ENCODE measurements at places on chromosomes 2 and 18.

GRCh38 chr2:238702276-238703052, 145.4 kb upstream of the TWIST2 start:
- DNase-seq: no peak

- no peak for DNase-seq
Observed at GRCh38 chr18:57890266-57890665, 87.2 kb upstream of the ATP8B1 start.

DNA sequence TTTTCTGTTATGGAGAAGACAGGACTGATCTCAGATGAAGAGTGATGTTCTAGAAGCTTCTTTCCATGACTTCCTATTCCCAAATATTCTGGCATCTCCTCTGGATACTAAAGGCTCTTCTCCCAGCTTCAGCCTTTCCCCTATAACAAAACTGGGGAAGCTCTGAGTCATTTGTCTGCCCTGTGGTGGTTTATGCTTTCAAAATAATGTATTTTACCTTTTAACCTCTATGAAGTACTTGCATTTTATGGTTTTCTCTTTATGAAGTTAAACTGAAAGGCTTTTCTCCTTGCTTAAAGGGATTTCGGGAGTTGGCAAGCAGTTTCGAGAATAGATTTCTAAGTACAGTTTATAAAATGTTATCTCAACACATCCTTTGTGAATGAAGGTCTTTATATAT, 104.4 kb downstream of the TANC1 start:
- no peak for DNase-seq

GRCh38 chr2:71546777-71547281, 93.5 kb downstream of the DYSF start:
- DNase-seq: no peak
